Stimulated activated CD4-positive, alpha-beta T cell treated with anti-CD3 and anti-CD28 coated beads, Interleukin-4, amount 100 ng/mL, for 24 hours (primary cell): ENCODE measurements at places on chromosomes 6 and 20.

DNA sequence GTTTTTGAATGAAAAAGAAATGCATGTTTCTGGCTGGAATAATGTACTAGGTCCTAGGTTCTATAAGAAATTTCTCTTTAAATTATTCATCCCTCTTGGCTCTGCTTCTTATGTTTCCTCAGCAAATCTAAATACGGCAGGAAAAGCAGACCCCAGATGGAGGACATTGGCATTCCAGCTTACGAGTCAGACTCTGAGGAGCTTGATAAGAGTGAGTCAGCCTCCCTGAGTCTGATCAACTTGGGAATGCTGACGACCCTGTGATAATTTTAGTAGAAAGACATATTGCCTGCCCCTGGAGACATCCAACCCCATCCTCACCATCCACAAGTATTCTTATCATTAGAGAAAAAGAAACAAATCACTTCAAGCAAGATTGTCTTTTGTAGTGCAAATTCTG is 509.7 kb upstream of the MARCKS start:
- no peak for DNase-seq

DNA sequence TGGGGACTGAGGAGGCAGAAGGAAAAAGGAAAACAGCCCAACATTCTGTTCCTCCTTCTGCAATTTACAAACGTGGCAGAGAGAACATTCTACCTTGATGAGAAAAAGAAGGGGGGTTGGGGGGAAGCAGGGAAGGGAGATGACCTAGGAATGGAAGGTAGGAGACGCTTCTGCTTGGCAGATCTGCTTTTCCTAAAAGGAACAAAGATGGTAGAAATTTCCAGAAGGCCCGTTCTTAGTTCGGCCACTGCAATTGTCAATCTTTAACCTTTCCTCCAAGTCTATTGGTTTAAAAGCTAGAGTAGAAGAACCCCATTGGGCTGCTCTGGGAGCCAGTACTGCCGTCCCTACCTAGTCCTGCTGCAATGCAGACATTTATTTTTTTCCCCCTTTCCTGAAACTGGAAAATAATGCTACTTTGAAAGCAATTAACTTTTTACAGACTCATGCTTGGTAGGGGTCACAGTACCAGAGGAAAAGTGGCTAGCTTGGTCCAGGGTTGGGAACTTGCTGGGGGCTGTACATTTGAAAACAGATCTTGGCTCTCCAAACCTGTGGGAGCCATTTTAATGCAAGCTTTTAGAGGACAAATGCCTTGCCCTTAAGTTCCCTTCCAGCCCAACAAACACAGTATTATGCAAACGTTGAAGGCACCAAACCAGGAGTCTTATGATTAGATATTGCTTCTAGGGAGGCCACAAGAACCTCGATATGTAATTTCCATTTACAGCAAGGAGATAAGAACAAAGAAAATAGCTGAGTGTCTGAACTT is 2.6 kb downstream of the ZMYND8 start:
- no peak for DNase-seq

DNA sequence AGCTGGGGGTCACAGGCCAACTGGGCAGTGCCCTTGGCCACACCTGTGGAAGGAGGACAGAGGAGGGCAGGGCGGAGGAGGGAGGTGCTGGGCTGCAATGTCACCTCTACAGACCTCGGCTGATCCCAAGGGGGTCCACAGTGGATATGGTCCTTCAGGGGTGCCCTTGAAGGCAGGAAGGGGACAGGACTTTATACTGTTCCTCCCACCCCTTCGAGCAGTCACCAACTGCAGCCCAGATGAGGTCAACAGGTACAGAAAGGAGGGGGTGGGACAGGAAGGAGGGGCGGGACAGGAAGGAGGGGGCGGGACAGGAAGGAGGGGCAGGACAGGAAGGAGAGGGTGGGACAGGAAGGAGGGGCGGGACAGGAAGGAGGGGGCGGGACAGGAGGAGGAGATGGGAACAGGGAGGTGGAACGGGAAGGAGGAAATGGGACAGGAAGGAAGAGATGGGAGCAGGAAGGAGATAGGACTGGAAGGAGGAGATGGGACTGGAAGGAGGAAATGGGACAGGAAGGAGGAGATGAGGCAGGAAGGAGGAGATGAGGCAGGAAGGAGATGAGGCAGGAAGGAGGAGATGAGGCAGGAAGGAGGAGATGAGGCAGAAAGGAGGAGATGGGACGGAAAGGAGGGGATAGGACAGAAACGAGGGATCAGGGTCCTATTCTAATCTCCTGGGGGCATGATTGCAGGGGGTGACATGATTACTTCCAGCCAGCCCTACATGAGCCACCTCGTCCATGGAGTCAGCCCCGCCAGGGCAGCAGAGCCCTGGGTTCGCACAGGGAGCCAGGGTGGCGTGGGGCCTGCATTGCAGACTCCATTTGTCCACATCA is 19.4 kb upstream of the MRGBP start:
- DNase-seq, result peak; percentile 56

DNA sequence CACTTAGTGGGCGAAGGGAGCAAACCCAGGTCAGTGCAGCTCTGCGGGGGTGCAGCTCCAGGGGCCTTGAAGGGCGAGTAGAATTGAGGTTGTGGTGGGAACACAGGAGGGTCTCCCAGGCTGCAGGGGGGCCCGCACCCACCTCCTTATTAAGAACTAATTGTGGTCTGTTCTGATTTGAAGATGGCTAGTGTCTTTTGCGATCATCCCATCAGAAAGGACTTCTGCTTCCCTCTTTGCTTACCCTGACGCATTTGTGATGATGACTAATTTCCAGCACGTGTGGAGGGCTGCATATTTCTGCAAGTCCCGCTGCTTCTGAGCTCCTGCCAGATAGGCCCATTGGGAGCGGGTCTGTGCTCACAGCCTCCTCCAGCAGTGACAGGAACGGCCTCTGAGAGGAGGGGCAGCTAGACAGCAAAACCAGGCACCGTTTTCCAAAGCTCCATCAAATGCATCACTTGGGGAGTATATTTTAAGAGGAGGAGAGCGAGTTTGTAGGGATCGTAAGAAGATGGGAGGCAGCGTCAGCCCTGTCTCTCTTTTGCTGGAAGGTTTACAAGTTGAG is 268.9 kb downstream of the CDH4 start:
- no peak for DNase-seq

- DNase-seq, result no peak
Observed at GRCh38 chr20:646107-646867, 6.7 kb downstream of the SRXN1 start.

DNA sequence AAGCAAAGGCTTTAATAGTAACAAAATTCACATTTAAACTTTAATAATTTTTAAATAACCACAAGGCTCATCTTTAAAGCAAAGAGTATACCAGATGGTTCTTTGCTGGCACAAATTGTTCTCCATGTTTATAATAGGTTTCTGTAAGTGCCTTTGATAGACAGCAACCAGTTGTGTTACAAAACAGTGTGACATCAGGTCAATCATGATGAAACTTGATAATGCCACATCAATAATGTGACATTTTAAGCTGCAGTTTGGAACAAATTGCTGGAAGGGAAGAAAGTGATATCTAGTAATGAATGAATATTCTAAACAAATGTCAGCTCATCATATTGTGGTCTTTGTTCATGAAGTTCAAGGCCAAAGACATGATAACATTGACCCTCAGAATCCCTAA is 87.5 kb upstream of the MEI4 start:
- no peak for DNase-seq

GRCh38 chr6:144816936-144817335 is 531.8 kb downstream of the UTRN start:
- DNase-seq, result no peak

GRCh38 chr6:81606965-81607381 is 145.5 kb downstream of the TENT5A start:
- no peak for DNase-seq
